ENCODE measurements at places on chromosomes 11 and 22. TPM values are rescaled to one million over a fixed set of nuclear protein-coding genes. Genes with fewer than 3 reads are reported as not detected.

DNA sequence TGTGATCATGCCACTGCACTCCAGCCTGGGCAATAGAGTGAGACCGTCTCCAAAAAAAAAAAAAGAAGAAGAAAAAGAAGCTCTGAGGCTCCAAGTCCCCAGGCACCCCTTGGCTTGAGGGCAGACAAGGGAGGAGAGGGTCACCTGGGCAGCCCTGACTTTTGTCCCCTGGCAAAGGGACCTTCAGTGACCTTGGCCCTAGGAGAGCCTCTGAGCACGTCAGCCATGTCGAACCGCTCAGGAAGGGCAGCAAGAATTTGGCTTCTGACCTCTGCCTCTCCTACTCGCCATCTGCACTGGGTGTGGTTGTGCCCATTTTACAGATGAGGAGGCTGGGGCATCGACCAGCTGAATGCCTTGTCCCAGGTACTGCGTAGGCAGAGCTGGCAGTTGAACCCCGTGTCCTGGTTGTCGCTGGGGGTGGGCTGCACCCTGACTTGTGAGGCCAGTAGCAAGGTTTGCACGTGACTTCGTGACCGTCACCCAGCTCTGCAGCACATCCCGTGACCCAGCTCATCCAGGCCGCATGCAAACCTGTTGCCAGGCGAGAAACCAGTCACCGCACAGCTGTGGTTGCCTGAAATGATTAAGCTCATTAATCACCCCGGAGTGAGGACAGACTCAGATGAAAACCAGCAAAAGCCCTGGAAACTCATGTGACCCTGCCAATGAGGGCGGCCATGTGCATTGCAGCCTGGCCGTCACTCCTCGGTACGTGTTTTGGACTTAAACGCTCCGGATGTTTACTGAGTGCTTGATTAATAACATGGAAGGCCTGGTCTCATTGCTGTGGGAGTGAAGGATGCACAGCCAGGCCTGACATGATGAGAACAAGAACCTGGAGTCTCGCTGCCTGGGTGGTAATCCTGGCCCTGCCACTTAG, 47.7 kb upstream of the PPP6R3 start:
- DNase-seq: peak; percentile 50

- DNase-seq: peak; percentile 9
Observed at GRCh38 chr11:70082829-70083228, 4.7 kb downstream of the ANO1 start.

GRCh38 chr11:81033779-81034540, 1593.1 kb upstream of the TENM4 start:
- DNase-seq: no peak

- DNase-seq: no peak
Observed at GRCh38 chr22:39815932-39816331, 77.6 kb downstream of the ENTHD1 start.

Gene SPDYC
- total RNA-seq: not detected

Gene TSSK2
- total RNA-seq: not detected

Gene OR4D5
- total RNA-seq: not detected

- no peak for DNase-seq
Observed at GRCh38 chr11:75513250-75513649, 12.5 kb downstream of the GDPD5 start.

DNA sequence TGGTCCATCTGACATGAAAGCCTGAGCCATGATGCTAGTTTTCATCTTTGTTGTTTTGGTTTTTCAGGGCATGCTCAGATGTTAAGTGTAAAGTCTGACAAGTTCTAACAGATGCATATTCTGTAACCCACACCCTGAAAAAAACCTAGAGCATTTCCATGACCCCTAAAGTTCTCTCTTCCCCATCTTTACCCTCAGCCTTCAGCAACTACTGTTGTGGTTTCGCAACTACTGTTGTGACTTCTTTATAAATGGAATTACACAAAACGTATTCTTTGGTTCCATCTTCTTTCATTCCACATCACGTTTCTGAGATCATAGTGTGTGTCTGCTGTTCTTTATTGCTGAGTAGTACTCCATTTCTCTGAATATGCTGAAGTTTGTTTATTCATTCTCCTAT, 65.1 kb upstream of the LDLRAD3 start:
- no peak for DNase-seq

GRCh38 chr22:36175892-36176291, 15.3 kb upstream of the APOL3 start:
- no peak for DNase-seq

- no peak for DNase-seq
Observed at GRCh38 chr11:44990665-44991064, 40.0 kb upstream of the TP53I11 start.

GRCh38 chr11:1422481-1422880, 32.7 kb downstream of the BRSK2 start:
- DNase-seq: no peak

DNA sequence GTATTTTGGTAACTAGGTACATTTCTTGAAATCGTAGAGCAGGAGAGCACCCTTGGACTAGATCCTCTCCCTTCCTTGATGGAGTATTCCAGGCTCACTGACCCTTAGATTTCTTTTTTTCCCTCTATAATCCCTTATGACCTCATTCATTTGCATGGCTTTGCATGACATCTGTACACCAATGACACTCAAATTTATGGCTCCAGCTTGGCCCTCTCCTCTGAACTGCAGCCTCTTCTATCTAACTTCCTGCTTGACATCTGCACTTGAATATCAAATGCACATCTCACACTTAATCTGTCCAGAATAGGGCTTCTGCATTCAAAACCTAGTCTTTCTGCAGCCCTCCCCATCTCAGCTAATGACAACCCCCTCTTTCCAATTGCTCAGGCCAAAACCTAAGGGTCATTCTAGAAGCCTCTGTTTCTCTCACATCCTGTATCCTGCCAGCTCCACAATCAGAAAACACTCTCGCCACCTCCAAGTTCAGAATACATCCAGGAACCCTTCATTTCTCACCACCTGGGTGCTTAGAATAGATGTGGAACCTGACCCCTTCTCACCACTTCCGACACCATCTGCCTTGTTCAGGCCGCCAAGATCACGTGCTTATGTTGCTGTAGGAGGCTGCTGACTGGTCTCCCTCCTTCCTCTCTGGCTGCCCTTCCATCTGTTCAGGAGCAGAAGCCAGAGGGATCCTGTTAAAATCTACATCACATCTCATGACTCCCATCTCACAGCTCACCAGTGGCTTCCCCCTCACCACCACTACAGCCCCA, 138.9 kb upstream of the MTNR1B start:
- DNase-seq: no peak

DNA sequence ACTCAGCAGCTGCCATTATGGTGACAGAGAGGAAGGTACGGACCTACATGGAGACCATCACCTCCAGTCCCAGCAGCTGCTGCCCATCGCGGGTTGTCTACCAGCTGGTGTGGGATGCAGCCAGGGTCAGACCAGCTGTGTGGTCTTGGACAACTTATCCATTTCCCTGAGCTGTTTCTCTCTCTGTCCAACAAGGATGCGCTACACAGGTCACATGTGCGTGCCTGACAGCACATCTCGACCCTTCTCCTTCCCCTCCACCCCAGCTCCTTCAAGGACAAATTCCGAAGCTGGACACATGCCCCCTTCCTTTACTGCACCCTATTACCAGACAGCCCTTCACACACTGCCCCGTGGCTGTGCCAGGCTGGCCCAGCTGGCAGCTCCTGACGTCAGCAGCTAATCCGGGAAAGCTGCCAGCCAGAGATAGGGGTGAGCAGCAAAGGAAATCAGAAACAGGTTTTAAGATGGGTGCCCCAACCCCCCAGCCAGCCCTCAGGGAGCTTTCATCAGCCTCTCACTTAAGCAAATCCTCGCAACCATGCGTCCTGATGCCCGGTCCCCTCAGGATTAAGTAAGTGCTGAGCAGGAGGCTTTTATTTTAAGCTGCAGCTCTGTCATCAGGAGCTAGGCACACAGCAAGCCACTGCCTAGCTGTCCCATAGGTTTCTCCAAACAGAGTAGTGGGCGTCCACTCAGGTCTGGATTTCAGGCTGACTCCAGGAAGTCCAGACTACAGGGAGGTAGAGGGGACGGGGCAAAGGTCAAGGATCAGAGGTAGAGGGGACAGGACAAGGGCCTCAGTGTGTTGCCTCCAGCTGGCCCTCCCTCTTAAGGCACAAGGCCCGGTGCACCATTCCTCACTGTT, 20.3 kb downstream of the TEF start:
- no peak for DNase-seq

GRCh38 chr22:39388261-39389011, 11.1 kb upstream of the TAB1 start:
- DNase-seq: peak; percentile 81

GRCh38 chr22:30720263-30720837, 25.7 kb downstream of the OSBP2 start:
- no peak for DNase-seq

- DNase-seq: no peak
Observed at GRCh38 chr11:116285026-116285425, 487.8 kb downstream of the BUD13 start.

Gene APOA4
- total RNA-seq: not detected

Gene CARD16
- total RNA-seq: 13.1 TPM

- no peak for DNase-seq
Observed at GRCh38 chr22:45159652-45160462, 3.9 kb upstream of the NUP50 start.

DNA sequence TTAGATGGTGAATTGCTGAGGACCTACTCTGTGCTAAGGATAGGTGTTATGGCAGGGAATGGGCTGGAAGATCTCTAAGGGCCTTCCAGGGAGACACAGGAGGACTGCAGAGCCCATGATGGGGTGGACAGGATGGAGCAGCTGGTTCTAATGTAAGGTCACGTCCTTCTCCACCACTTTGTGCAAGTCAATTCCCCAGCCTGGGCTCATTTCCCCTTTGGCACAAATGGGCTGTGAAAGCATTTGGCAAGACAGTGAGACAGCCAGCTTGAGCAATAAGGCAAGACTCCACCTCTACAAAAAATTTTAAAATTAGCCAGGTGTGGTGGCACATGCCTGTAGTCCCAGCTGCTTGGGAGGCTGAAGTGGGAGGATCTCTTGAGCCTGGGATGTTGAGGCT, 81.4 kb upstream of the THY1 start:
- no peak for DNase-seq

- DNase-seq: no peak
Observed at GRCh38 chr11:133235381-133235780, 296.9 kb downstream of the OPCML start.

Gene TEAD1
- 0.83 TPM for total RNA-seq

Gene OR52A5
- not detected for total RNA-seq

GRCh38 chr11:68970921-68971636, 9.7 kb downstream of the MRGPRD start:
- no peak for DNase-seq

DNA sequence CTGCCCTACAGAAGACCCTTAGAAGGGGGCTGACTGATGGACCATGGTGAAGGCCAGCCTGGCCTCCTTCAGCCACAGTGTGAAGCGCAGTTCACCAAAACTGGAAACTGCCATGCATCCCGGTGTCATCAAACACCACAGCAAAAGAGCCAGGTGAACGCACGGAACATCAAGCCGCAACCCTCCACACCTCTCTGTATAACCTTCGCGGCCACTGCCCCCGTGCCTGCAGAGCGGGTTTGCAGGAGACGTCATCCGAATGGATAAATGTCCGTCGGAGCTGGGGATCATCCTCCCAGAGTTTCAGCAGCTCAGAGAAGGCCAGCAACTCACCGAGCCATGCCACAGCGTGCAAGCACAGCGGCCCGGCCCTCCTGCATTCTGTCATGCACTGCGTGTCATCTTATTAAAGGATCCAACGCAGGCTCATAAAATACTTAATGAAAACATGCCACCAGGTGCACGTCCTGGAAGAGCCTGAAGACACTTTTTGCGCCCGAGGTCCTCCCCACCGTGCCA, 309.9 kb downstream of the BRD1 start:
- DNase-seq: no peak

GRCh38 chr11:125343718-125344131, 152.3 kb downstream of the FEZ1 start:
- no peak for DNase-seq

- no peak for DNase-seq
Observed at GRCh38 chr11:105953886-105954285, 68.2 kb downstream of the MSANTD4 start.

Gene ADM
- 43.1 TPM for total RNA-seq

DNA sequence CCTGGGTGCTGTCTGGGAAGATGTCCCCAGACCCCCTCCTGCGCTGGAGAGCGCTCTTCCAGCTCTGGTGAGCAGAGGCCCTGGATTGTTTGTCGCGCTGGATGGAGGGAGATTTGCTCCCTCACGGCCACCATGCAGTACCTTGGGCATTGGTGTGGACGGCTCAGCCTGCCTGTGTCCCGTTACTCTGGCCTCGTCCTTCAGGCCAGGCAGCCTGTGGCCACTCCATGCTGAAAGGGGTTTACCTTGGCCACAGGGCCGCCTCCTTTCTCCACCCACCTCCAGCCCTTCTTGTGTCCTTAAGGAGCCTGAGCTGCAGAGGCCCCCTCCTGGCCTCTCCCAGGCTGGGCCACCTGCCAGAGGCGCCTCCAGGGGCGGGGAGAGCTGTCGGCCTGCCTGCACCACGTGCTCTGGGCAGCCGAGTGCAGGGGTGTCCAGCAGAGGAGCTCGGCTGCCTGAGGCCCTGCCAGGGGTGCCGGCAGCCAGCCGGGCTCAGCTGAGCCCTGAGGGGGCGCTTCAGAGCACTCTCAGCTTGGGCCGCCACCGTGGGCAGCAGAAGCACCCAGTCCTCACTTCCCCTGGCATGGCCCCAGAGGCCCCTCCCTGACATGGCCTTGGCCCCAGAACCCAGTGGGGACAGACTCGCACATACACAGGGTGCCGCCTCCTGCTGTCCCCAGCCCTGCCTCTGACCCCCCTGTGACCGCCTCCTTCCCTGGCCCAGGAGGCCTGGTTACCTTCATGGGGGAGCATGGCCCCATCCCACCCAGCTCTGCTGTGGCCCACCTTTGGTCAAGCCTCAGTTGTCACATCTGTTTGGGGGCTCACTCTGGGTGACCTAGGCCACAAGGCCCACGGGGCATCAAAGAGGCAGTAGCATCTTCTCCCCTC, 3.4 kb downstream of the CCND1 start:
- no peak for DNase-seq

Gene CFAP300
- total RNA-seq: not detected

Gene CHEK2
- total RNA-seq: 15.4 TPM

DNA sequence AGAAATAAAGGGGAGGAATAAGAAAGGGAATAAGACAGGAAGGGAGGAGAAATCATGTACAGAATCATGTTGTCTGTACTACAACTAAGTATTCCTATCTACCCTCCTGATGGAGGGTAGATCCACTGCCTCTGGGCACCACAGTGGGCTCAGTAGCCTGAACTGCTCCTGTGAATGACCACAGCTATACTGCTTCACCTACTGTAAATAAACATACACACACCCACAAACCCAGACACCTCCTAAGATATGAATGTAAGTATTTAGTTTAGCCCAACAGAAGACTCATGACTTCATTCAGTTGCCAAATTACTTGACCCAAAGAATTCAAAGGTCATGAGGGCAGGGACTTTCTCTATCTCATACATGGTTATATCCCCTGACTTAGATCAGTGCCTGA, 177.3 kb upstream of the C11orf58 start:
- no peak for DNase-seq
